Dermis blood vessel endothelial cell (primary cell): ENCODE measurements at places on chromosomes 3 and 15. TPM values are rescaled to one million over a fixed set of nuclear protein-coding genes. Genes with fewer than 3 reads are reported as not detected.

DNA sequence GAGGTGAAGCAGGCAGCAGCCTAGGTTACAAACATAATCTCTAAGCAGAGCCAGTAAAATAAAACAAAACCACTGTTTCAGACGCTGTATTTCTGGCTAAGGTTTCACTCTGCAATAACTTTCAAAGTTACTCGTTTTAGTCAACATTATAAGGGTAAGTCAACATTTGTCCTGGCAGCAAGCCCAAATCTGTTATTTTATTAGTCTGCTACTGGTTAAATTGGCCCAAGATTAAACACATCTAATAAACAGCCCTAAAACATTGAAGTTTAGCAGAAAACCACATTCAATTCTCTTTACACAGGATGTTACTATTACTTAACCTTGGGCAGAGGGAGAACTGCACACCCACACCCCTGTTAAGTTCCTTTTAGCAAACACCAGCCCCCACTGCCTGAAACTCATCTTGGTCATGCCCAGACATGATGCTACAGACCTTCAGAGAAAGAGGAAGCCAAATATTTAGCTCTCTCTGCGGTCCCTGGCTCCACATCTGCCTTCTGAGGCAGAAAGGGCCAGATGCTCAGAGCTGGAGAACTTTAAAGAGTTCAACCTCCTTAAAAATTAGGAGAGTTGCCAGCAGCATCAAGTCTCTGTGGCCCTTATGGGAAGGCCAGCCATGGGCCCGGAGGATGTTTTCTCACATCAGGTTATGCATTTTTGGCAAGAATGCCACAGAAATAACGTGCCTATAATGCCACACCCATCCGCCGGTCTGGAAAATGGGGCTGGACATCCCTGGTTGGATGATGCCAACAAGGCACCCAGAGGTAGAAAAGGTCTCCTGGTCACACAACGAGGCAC lies 17.9 kb downstream of the ARHGEF3 start:
- peak; percentile 48 for DNase-seq

DNA sequence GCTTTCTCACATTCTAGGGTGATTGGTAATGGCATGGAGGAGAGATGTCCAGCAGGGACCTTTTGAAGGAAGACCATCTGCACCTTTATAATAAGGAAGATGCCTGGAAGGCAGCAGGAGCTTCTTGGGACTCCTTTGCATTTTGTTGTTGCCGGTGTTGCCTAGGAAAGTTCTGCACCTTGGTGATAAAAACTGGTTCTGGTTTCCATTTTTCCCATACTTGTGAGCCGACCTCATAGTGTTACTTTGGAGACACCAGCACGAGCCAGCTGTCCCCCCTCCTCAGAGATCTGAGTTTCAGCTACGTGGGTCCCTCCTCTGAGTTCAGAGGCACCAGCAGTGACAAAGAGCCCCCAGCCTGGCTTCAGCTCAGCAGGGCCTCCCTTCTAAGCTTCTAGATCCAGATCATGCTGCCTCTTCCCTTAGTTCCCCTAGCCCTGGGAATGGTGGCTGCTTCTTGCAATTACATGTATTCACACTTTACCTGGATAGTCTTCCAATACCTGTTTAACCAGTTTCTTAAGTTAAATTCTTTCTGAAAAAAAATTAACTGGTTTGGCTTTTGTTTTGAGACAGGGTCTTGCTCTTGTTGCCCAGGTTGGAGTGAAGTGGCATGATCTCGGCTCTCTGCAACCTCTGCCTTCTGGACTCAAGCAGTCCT lies 18.0 kb upstream of the FSTL1 start:
- DNase-seq = no peak

The C3orf33 gene
- total RNA-seq = 0.98 and 2.0 TPM in 2 replicates

- DNase-seq = no peak
These were observed 68.1 kb upstream of the DLG1 start for GRCh38 chr3:197366301-197367044.

The RBMS3 gene
- 25.9 and 37.6 TPM in 2 replicates for total RNA-seq

DNA sequence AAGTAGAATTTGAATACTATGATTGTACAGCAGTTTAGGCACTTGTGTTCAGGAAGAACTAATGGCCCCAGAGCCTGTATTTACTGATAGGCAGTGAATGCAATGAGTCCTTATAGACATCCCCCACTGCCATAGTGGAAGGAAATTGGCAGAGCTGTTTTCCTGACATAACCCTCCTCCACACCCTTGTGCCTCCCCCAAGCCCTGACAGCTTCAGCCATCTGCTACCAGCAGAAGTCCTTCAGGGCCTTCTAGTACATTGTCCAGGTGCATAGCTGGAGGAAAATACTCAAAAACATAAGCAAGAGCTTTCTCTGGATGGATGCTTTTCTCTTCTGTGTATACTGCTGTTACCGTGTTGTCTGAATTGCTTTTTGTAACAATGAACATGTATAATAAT lies 20.6 kb downstream of the ARHGAP31 start:
- peak; percentile 55 for DNase-seq

GRCh38 chr3:160108362-160108761 lies 116.9 kb upstream of the C3orf80 start:
- DNase-seq = no peak

GRCh38 chr3:135965129-135965505 lies 411 bp upstream of the PPP2R3A start:
- no peak for DNase-seq

DNA sequence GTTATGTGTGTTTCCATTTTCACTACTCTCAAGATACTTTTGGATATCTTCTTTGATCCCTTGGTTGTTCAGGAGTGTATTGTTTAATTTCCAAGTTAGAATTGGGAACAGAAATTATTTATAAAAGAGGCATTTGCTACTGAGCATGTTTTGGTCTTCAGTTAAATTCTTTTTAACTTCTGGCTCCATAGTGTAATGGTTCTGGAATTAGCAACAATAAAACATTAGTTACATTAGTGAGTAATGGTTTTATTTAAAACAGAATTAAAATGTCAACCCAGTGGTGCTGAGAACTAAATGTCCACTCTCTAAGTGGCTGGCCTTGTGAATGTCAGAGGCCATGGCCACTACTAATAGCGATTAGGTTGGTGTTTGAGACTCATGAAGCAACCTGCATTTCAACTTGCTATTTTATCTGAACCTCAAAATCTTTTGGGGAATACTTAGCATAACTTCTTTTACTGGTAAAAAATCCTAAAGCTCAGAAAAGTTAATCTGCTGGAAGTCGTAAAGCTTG lies 19.5 kb upstream of the MASP1 start:
- no peak for DNase-seq

DNA sequence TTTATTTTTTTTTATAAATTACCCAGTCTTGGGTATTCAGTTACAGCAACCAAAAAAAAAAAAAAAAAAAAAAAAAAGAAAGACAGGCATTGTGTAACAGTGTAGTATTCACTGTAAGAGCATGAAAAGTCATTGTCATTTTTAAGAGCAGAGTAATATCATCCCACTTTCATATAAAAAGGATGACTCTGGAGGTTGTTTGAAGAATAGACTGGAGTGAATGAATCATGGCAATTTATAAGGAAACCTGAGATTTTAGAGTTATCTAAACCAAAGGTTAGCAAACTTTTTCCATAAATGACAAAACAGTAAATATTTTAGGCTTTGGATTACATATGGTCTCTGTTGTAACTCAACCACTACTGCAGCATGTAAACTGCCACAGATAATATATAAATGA lies 794.9 kb downstream of the NTRK3 start:
- no peak for DNase-seq

DNA sequence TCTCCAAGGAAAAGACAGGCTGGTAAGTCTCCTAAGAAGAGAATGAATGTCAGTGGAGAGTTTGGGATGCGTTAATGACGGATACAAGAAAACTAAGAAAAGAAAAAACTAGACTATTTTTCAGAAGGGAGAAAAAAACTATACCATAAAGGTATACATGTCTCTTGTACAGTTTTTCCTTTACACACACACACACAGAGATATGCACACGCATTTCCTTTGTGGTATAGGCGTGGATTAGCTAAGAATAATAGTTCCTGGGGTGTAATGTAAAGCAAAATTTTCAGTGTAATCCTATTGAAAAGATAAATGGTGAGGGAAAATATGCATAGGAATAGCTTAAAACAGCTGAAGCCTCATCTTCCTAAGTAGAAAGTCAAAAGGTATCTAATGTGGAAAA lies 36.3 kb downstream of the GABPB1 start:
- DNase-seq = no peak

The KCNAB1 gene
- 0.17 and 1.2 TPM in 2 replicates for total RNA-seq

DNA sequence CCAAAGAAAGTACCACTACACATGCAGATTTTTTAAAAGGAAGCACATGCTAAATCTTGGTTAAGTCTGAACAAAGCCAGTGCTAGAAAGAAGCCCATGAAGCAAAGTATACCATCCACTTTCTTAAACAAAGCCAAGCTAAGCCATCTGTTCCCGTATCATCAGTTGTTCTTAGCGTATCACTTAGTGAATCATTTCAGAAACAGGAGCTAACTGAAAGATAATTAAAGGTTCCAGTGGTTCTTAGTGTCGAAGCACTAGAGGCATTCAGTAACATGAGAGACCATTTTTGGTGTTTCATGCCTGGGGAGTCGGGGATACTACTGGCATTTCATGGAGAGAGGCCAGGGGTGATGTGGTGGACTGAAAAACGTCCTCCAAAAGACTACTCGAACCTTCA lies 12.8 kb downstream of the UBXN7 start:
- DNase-seq = no peak

DNA sequence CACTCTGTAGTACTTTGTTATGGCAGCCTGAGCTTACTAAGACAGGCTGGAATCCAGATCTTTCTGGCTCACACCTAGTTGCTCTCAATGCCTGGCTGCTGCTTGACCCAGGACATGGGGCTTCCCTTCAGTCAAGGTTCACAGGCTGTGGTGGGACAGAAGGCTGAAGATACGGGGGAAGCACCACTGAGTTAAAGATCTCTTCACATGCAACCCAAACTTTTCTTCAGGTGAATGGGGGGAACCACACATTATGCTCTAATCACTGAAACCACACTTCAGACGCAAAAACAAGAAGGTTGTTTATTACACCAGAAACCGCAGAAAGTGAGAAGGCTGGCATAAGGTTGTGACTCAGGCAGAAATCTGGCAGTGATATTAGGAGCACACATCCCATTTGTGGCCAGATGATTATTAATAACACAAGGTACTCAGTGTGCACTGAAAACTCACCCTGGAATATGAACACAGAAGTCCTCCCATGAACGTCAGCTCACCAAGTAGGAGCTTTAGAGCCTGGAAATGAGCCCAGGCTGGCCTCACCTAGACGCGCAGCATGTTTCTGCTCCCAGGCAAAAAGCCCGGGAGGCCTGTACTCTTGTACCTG lies 230.5 kb upstream of the CHRNA7 start:
- DNase-seq = no peak

The GOLGA8N gene
- 1.2 TPM in 2 replicates for total RNA-seq

DNA sequence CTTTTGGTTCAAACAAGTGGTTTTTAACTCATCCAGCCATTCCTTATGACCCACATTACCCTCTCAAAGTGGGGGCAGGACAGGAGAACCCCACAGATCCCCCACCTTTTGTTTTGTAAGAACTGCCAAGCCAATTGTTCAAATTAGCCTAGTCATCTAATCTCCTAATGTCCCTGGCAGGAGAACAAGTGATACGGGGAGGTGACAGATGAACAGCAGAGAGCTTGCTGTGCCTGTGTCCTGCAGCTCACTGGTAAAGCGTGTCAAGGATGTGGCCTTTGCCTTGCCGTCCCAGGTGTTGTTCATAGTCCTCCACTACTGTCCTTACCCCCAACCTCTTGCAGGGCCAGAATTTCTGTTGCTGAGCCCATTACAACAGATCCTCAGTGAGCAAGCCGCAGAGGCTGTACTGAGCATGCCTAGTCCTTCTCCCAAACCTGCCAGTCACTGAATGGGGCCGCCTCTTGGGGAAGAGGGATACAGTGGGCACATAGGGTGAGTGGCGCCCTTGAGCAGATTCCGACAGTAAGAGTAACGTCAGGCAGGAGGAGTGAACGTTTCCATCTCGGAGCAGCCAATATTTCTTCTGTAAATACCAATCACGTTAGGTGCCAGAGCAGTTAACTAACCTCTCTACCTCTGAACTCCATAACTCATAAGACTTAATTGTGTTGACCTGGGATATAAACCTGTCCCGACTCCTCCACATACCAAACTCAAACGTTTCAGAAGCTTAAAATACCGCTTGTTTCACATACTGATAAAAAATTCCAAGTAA lies 87.4 kb downstream of the ITPR1 start:
- no peak for DNase-seq

- no peak for DNase-seq
These were observed 458.4 kb upstream of the CFAP20DC start for GRCh38 chr3:59508273-59508672.

The SEC11A gene
- 256 and 280 TPM in 2 replicates for total RNA-seq

DNA sequence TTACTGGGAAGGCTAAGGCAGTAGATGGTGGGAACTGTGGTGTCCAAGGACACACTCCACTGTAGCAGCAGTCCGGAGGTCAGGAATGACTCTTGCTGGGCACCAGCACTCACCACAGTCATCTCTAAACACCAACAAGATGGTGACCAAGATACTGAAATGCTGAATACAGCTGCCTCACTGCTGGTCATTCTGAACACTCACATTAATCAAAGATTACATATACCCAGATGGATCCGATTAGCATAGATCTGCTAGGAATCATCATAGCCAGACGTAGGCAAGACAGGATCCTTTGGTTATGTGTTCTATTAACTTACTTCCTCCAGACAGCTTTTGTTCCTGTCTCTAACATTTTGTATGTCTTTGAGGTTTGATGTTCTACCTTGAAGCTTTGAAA lies 134.9 kb upstream of the BFSP2 start:
- DNase-seq = no peak

DNA sequence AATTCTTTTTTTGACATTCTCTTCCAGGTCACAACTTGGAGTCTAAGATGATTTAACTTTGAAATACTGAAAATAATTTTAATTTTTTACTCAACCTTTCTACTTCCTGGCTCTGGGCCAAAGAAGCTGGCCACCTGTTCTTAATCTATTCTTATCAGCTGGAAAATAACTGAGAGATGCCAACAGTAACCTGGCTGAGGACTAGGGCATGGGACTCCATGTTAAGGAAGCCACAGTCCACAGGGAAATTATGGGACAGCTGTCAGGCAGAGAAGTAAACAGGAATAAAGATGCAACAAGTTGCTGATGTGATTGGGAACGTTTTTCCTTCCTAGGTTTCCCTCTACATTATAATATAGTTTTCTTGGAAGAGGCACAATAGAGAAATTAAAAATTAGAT lies 84.7 kb upstream of the CPNE4 start:
- no peak for DNase-seq

DNA sequence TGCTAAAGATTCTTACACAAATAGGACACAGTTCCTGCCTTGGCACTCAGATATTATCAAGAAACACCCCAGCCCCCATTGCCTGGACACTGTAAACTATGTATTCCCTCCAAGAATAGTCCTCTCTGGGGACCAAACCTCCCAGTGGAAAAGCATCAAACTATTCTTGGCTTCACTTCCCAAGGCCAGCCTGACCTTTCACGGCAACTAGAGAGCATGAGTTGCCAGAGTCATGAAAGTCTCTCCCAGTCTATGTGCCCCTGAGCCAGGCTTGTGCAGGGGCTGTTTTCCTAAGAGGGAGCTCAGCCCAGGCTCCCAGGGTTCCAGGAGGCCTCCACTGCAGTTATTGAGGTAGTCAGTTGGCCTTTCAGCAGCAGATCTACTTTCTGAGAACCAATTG lies 251.9 kb upstream of the TGFBR2 start:
- DNase-seq = no peak
